ENCODE measurements at places on chromosomes 16 and 17. TPM values are rescaled to one million over a fixed set of nuclear protein-coding genes. Genes with fewer than 3 reads are reported as not detected.

Gene BICDL2
- total RNA-seq: not detected

Gene MT1F
- 26.2 TPM for total RNA-seq

Gene SBK1
- total RNA-seq: 0.22 TPM

Gene RAD51C
- 52.1 TPM for total RNA-seq

Gene PRSS22
- 1.3 TPM for total RNA-seq

Gene NACA2
- total RNA-seq: not detected

Gene SMURF2
- total RNA-seq: 31.0 TPM

Gene CCL11
- total RNA-seq: not detected

Gene NPIPA5
- total RNA-seq: not detected

Gene RDM1
- total RNA-seq: 2.6 TPM

Gene YBX2
- total RNA-seq: 0.52 TPM

Gene TTLL6
- 0.95 TPM for total RNA-seq

Gene DRC7
- not detected for total RNA-seq

Gene TNP2
- not detected for total RNA-seq

Gene TBC1D3I
- 0.28 TPM for total RNA-seq

Gene CRISPLD2
- 4.3 TPM for total RNA-seq

Gene CTRB1
- total RNA-seq: not detected

Gene CHP2
- total RNA-seq: not detected

Gene ZNF287
- total RNA-seq: 15.2 TPM

Gene CCDC200
- not detected for total RNA-seq

Gene PLD6
- 6.8 TPM for total RNA-seq

Gene SSTR5
- 0.49 TPM for total RNA-seq

Gene CCL16
- total RNA-seq: not detected

Gene AIPL1
- not detected for total RNA-seq

Gene TMC5
- total RNA-seq: 5.4 TPM

Gene SCN4A
- 0.03 TPM for total RNA-seq

Gene KRT40
- not detected for total RNA-seq

Gene TBC1D3C
- 0.07 TPM for total RNA-seq

Gene CACNG3
- not detected for total RNA-seq

Gene KRT28
- not detected for total RNA-seq

Gene CIITA
- total RNA-seq: 0.05 TPM

Gene CRK
- 88.0 TPM for total RNA-seq

Gene EMC6
- 154 TPM for total RNA-seq

Gene HS3ST4
- not detected for total RNA-seq

Gene C17orf78
- not detected for total RNA-seq

Gene CNGB1
- 0.03 TPM for total RNA-seq

Gene EIF5A
- 1,622 TPM for total RNA-seq

Gene CPSF4L
- not detected for total RNA-seq

Gene FNDC8
- not detected for total RNA-seq

Data from A549 treated with GW870086 at 1 μM for 4 hours (cell line).